ENCODE measurements at places on chromosomes 2 and 18.

GRCh38 chr2:169472249-169472648, 7.0 kb upstream of the BBS5 start:
- DNase-seq, result no peak

- DNase-seq, result no peak
These were observed 7.9 kb downstream of the FSHR start for GRCh38 chr2:49146401-49146800.

- DNase-seq, result no peak
These were observed 47.4 kb upstream of the CYRIA start for GRCh38 chr2:16713011-16713423.

DNA sequence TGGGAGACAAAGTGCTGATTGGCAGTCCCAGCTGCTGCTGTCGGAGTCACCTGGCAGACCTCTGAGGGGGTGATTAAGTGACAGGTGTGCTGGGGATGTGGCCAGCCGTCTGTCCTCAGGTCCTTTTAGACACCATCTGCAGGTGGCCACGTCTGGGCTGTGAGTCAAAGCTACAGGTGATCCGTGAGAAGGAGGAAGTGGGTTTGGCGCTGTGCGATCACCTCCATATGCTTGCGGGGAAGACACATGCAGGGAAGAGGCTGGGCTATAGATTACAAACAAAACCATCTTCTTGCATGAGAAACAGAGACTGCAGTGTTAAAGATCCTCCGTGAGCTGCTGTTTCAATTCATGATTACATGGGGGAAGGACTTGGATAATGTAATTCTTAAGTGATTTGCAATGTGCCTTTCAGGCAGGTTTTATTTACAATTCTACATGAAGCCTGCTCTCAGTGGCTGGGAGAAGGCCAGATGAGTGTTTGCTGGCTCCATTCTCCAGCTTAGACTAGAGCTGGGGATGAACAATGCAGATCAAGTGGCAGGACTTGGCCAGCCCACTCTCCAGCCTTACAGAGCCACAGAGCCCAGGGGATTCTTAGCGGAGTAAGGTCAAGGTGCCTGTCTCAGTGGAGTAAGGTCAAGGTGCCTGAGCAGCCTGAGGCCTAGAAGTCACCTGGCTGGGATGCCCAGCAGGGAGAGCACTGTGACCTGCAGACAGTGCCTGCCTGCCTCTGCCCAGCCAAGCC, 87.8 kb downstream of the LYPD1 start:
- DNase-seq, result no peak

DNA sequence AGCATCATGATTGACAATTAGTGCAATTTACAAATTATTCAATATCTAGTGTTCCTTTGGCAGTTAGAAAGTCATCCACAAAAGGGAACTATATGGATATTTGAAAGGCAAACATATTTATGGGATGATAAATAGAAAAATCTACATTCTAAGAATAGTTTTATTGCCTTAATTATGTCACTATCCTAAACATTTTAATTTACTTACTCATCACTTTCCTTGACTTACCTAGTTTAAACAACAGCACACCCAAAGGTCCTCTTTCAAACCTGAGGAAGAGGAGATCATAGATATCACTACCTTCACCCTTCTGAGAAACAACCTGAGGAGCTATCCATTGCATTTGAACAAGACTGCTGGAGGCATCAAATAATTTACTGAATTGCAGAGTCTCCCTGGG, 184.5 kb downstream of the WDPCP start:
- no peak for DNase-seq

GRCh38 chr2:97718051-97718882, 4.9 kb downstream of the ZAP70 start:
- no peak for DNase-seq

GRCh38 chr2:135198481-135198880, 146.4 kb downstream of the RAB3GAP1 start:
- no peak for DNase-seq

DNA sequence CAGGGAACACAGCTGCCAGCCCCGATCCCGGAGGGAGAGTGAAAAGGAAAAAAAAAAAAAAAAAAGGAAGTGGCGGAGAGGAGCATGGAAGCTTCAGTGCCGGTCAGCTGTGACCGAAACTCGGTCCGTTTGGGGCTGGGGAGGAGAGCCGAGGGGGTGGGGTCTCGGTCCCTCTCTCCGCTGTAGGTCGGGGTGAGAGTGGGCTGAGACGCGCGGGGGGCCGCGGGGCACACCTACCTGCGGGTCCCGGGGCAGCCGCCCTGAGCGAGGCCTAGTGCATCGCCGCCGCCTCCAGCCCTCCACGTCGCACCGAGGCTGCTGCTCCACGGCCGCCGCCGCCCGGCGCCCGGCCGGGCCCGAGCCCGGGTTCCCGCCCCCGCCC, 536 bp downstream of the VPS54 start:
- DNase-seq, result peak; percentile 30

DNA sequence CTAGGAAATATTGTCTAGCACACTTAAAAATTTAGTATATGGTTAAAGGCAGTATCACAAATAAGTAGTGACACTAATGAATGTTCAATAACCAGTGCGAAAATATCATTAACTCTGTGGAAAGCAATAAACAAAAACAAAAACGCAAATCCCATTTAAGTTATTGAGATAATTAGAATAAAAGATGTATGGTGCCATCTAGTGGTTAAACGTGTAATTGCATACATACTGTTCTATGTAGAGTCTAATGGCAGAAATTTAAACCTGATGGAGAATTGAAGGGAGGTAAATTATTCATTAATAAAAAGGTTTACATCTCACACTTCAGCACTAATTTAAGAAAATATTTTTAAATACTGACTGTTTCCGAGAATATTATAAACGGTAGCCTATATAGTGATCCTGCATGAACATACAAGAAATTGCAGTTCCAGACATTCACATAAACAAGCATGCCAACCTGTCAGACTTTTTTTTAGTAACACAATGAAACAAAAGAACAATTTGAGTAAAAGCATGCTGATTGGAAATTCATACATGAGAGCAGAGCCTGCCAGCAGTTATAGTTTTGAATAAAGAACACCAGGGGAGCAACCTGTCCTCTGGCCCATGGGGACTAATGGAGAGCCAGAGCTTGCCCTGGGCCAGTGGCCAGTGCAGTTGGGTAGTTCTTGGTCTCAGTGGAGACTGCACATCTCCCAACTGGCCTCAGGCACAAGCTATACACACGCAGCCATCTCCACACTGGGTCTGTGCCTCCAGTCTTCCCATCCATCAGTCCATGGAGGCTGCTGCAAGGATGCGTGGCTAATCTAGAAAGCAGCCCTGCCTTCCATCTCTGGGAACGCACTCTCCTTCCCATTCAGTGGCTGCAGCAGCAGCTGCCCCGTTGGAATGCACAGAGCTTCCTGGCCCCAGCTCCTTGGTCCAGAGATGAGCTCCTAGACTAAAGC, 28.0 kb downstream of the GCG start:
- DNase-seq, result no peak

DNA sequence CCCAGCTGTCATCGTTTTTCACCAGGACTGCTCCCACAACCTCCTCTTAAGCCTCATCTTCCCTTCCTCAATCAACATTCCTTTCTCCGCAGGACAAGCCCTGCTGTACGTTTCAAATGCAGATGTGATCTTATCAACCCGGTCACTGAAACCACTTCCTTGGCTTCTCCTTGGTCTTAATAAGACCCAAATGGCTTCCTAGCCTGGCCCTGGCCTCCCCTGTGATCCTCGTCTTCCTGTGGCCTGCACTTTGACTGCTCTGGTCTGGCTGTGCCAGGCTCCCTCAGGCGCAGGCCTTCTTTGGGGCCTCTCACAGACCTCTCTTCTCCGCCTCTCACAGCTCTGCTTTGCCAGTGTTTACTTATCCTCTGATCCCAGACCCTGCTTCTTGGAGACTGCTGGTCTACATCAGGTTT, 4.7 kb upstream of the ADNP2 start:
- DNase-seq, result no peak

DNA sequence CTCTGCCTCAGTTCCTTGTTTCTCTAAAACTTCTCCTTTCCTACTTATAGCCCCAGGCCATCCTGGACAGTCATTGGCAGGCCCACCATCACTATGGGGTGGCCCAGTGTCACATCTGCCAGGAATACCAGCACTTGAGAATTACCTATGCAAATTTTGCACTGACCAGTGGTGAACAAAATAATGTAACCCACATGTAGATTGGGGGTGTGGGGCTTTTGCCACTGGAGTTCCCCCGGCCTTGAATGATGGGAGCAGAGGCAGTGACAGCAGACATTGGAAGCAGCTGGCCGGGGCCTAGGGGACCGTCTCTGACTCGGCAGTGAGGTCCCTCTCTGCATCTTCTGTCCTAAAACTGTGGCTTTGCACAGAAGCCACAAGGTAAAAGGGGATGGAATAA, 24.9 kb upstream of the DNMT3A start:
- no peak for DNase-seq

DNA sequence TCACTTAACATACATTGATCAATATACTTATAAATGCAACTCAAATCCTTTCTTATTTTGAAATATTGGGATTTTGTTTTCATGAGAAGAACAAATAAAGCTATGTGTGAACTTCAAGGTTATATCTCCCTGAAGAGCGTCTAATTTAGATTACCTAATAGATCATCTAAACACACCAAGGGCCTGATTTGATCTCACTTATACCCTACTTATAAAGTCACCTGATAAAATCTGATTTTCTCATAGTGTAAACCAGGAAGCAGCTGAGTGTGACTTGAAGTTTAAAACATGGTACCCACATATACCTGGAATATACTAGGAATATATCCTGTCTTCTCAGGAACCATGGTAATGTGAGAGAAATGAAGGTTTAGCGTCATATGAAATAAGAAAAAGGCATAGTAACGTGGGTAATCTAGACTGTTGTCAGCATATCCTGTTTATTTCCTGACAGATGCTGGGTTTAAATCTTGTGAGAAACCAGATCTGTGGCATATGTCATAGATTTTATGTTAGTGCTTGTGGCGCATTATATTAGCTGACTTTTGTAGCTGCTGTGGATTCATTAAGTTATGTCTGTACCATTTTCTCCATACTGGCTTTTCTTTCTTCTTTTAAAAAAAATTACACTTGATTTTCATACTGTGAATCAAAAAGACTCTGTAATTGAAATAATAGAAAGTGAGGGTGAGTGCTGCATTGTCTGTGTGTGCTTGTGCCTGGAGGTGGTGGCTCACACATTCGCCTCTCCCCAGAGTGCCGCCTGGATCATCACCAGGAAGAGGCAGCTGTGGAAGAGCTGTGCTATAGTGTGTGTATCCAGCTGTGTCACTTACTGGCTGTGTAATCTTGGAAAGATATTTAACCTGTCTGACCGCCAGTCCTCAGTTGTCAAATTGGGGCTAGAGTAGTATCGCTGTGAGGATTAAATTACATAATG, 164.0 kb downstream of the MYO3B start:
- DNase-seq, result no peak

Data from HTR-8/SVneo (cell line).